Activated CD8-positive, alpha-beta memory T cell treated with anti-CD3 and anti-CD28 coated beads for 36 hours (primary cell): ENCODE measurements at places on chromosomes 5 and 9. TPM values are rescaled to one million over a fixed set of nuclear protein-coding genes. Genes with fewer than 3 reads are reported as not detected.

The DMRT3 gene
- not detected for total RNA-seq

The SPINK6 gene
- total RNA-seq: not detected

The FBXO10 gene
- total RNA-seq: 2.8 TPM

The AJM1 gene
- total RNA-seq: 3.8 TPM

The DNM1 gene
- 0.40 TPM for total RNA-seq
